ENCODE measurements at places on chromosomes 6 and 20.

GRCh38 chr20:46826343-46826984 is 68.2 kb upstream of the EYA2 start:
- DNase-seq, result no peak

DNA sequence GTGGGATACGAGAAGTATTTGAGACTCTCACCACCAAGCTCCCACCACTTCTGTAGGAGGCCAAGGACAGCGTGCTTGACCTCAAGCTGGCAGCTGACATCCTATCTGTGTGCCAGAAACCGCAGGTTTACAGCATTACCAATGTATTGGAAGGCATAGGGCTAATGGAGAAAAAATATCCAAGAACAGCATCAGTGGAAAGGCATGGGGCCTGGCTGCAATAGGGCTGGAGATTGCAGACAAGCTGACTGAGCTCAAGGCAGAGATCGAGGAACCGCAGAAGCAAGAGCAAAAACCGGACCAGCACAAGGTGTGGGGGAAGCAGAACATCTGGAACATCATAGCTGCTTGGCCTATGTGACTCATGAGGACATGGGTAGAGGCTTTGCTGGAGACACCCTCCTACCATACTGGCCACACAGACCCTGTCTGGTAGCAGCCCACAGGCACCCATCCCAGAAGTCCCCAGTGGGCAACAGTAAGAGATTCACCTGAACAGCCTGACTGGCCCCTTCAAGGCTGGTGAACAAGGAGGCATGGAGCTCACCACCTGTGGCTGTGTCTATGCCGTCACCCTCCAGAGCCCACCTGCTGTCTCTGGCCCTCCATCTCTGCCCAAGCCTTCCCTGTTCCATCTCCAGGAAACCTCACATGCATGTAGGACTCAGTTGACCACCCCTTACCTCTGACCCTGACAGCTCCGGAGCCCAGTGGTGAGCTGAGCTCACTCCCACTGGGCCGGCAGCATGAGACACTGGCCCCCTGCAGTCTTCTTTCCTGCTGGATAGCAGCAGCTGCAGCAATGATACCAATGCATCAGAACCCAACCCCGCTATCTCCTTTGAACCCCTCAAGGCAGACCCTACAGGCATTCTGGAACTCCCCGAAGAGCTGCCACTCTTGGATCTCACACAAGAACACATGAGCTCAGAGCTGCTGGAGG is 171.1 kb downstream of the KIF6 start:
- peak; percentile 32 for DNase-seq

GRCh38 chr20:45377269-45377668 is 856 bp downstream of the TP53TG5 start:
- no peak for DNase-seq

DNA sequence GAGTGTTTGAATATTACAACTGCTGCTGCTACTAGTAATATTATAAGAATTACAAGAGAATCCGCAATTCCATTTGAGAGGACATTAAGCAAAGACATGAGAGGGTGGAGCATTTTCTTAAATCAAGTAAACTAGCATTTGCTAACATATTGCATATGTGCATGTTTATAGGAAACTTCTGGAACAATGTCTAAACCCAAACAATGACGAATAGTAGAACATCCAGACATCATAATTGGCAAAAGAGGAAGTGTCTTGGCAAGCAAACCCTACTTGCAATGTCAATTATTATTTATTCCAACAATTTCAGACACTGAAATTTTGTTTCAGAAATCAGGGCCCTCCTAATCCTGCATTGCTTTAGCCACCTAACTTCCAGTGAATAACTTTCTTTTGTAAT is 1155.3 kb upstream of the GJE1 start:
- no peak for DNase-seq

DNA sequence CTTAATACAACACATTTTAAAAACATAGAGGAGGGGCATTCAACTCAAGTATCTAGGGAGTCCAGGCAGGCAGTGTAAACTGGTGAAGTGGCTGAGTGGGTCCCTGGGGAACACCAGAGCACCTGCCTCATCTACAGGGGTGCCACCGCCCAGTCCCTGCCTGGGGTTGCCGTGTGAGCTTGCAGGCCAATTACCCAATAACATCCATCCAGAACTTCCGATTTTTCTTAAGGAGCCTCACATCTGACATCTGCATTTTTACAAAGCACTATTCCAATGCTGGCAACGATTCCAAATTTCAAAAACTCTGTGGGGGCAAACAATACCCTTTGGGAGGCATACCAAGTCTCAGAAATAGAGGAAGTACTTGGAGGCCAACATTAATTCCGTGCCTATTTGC is 288.4 kb upstream of the TSHZ2 start:
- no peak for DNase-seq

GRCh38 chr6:150492507-150492906 is 107.2 kb upstream of the PLEKHG1 start:
- no peak for DNase-seq

DNA sequence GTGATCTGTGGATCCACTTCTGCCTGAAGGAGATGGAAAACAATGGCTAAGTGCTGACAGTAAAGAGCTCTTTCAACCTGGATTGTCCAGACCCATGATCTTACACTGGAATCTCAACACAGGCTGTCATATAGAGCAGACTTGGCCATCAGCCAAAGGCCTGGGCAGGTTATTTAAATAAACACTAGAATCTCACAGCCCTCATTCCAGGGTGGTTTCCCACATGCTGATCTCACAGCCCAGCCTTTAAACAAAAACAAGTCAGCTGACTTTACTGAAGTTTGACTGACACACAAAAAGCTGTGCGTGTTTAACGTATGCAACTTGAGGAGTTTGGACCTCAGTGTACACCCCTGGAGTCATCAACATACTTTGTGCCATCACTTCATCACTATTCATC is 28.4 kb downstream of the SYNDIG1 start:
- peak; percentile 83 for DNase-seq

DNA sequence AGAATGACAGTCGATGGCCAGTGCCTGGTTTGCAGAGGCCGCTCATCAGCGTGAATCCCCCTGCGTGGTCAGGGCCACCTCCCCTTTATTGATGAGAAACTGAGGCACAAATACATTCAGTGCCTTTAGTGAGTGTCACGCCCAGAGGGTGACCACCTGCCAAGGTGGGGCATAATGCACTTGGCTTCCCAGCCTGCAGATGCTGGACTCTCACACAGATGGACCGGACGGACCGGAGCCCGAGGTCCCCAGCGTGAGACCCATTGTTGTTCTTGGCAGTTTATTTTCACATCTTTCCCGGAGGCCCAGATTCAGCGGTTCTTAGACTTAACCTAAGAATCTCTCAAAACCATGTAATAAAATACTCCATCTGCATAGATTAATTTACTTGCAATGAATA is 74.4 kb downstream of the YTHDF1 start:
- DNase-seq, result no peak

Data from astrocyte of the cerebellum (primary cell).